Breast epithelium (tissue), 4 donors: ENCODE measurements at places on chromosomes 7 and 10.

DNA sequence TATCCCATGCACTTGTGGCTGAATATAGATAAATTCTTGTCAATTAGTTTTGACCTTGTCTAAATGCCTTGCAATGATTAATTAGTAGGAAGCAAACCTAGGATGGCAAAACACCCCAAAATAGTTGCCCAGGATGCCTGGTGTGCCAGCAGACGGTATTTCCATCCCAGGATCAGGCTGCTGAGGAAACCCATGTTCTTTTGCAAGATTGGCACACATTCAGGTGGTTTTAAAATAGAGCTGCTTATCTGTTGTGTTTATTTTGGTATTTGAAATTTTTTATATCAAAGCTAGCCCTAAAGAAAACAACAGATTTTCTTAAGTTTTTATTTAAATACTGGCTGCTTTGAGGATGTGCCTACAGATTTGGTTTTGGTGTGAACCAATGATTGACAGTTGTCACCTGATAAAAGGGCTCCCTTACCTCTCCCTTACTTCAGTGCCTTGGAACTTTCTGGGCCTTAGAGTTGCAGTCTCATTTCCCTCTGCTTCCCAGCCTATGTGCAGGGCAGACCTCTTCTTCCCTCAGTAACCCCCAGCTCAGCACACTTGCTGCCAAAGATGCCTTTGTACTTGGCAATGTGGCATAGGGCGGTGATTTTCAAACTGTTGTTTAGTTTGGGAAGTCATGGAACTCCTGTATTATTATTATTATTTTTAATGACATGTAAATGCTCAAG lies 54.0 kb downstream of the CCNY start:
- no peak for DNase-seq

DNA sequence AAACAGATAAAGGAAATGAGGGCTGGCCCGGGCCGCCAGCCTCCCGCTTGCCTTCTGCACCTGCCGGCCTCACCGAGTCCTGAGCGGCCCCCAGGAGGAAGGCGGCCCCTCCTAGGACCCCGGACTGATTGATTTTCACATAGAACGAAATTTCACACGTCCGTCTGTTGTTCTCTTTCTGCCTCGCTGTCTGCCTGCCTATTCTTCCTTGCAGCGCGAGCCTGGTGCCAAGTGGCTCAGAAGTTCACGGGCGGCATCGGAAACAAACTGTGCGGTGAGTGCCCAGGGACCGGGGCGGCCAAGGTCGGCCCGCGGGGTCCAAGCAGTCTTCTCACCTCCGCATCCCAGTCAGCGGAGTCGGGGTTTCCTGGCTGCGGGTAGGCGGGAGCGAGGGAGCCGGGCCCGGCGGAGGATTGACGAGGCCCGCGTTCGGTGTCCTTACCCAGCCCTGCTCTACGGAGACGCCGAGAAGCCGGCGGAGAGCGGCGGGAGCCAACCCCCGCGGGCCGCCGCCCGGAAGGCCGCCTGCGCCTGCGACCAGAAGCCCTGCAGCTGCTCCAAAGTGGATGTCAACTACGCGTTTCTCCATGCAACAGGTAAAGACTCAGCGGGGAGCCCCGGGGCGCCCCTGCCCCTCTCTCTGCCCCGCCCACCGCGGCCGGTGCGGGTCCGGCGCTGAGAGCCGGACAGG lies 967 bp downstream of the GAD2 start:
- DNase-seq: no peak

DNA sequence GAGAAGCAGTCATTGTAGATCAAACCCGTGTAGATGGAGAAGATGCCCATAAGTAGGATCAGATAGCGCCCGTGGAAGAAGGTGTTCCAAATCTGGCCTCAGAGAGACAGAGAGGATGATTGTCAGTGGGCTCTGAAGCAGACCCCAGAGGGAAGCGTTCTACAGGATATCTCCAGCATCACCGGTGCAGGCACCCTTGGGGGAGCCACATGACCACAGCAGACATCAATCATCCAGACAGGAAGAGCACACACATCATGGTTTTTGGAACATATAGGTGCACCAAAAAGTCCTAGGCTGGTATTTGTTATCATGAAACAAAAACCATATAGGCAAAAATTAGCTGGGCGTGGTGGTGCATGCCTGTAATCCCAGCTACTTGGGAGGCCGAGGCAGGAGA lies 44.0 kb upstream of the SVOPL start:
- no peak for DNase-seq

DNA sequence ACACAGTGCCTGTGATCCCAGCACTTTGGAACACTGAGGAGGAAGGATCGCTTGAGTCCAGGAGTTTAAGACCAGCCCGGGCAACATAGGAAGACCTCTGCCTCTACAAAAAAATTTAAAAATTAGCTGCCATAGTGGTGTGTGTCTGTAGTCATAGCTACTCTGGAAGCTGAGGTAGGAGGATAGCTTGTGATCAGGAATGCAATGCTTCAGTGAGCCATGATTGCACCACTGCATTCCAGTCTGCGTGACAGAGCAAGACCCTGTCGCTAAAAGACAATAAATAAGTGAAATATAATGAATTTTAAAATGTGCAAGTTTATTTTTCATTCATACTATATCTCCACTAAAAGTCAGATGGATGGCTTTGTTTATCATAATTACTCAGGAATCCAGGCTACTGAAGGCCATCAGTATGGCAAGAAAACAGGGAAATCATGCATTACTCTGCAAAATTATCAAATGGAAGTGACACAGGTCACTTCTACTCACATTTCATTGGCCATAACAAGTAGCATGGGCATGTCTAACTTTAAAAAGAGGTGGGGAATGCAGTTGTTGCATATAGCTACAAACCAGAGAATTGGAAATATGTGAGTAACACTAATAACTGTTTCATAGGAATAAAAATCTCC lies 32.9 kb upstream of the FAM3C start:
- no peak for DNase-seq

DNA sequence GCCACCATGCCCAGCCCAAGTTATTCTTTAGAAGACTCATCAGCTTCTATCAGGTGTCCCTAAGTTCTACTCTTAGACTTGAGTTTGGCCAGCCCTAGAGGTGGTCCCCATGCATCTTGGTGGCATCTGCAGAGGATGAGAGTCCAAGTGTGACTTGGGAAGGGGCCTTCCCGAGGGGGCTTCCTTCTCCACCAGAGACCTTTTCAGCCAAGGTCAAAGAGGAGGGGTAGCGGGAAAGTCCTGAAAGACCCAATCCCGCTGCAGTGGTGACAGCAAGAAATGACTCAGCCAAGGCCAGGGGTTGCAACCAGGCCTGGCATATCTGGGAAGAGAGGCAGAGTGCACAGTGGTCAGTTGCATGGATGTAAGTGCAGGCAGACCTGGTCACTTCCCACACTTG lies 61.7 kb upstream of the MGMT start:
- DNase-seq: no peak

DNA sequence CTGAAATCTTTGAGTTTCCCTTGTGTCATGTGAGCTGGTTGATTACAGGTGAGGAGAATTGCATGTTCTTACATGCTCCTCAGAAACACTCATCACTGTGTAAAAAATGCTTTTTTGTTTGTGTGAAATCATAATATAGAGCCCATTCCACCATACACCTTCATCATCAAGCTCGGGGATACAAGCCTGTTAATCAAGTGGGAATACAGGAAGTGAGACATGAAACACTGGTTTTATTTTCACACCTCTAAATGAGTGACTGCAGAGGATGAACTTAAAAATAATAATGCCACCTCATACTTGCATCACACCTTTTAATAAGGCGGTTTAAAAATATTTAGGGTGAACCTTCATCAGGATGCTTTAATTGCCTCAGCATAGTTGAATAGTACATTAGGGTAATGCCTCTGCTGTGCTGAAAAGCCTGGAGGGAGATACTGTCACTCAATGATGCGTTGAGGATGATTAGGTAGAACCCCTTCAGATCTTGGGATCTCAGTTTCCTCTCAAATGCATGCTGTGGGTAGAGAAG lies 164.6 kb downstream of the AUTS2 start:
- DNase-seq: no peak

DNA sequence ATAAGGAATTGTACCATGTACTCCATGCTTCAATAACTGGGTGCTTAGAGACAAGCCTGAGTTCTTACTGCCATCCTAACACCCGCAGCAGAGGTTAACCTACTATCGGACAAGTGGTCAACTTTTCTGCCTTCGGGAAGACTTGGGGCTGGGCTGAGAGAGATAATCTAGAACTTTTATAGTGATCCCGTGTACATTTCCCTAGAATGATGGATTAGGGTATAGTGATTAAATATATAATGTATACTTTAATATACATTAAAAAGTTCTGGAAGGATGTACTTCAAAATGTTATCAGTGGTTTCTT lies 12.2 kb upstream of the HNRNPF start:
- DNase-seq: no peak

GRCh38 chr7:150407588-150408392 lies 28.7 kb downstream of the ZNF775 start:
- DNase-seq: no peak
